ENCODE measurements at places on chromosomes 5 and 9.

DNA sequence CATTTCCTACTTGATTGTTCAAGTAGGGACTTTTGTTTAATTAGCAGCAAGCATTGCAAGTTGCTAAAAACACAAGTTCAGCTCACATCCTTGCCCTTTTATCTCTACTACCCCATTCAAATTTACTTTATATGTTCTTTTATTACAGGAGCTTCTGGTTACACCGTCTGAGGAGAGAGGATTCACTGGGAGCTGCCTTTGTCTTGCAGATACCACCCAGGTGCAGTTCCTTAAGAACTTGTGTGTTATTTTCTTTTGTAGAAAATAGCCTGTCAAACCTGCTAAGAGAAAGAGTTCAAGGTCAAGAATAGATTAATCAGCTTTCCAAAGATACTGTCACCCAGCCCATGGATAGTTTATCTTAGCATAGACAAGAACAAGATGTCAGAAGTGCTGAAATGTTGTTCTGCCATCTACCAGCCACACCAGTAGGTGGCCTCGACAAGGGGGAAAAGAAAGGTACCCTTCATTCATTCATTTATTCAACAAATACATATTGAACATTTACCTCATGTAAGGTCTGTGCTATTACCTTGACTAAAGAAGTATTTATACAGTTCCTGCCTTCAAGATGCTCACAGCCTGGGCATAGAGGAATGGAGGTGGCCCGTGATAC lies 750.3 kb downstream of the MAT2B start:
- no peak for DNase-seq

GRCh38 chr9:72945391-72945790 lies 7.5 kb downstream of the ALDH1A1 start:
- DNase-seq = no peak

DNA sequence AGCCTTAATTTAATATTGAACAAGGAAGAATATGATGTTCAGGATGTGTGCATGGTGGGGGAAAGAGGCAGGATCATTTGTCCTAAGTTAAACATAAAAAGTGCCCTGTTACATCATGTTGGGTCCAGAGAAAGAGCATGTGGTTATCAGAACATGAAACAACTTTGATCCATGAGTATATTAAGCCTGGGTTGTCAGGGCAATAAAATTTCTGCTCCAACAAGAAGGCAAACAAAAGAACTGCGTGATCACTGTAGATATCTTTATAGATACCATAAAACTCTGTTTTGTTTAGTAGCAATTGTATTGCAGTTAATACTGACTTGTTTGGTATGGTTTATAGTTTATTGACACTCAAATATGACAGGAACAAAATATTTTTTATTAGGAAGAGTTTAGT lies 35.2 kb downstream of the PCA3 start:
- DNase-seq = no peak

GRCh38 chr9:18822850-18823249 lies 210.2 kb downstream of the SAXO1 start:
- no peak for DNase-seq

DNA sequence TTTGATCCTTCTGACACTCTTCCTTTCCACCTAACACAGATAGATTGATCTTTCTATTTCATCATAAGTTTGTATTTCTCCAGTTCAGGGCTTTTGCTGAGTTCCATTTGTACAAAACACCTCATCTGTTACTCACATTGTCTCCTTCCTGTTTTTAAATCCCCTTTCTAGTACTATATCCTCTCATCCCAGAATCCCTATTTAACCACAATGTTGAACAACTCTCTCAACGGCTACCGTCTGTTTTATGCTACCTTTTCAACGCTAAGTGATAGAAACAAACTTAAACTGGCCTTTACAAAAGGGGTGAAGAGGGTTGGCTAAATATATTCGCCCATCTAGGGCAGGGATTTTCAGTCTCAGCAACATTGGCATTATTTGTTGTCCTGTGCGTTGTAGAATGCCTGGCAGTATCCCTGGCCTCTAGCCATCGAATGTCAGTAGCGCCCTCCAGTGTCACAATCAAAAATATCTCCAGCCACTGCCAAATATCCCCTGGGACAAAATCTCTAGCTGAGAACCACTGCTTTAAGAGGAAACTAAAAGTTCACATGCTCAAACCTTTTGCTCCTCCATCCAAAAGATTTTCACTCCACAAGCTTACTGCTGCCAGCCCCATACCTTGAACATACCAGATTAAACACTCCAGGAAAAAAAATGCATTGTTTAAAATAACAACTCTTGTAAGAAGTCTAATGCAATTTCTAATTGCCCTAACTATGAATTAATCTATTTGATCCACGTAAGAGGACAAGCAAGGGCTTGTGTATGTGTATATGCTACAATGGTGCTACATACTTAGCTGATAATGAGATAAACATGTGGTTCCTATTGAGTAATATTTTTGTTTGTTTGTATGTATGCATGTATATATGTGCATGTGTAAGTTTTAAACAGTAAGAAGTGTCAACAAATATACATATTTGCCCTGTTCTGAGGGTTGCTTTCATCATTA lies 344.0 kb downstream of the PTPRD start:
- DNase-seq = peak; percentile 3

GRCh38 chr5:74640954-74641734 lies 616 bp upstream of the ENC1 start:
- no peak for DNase-seq

DNA sequence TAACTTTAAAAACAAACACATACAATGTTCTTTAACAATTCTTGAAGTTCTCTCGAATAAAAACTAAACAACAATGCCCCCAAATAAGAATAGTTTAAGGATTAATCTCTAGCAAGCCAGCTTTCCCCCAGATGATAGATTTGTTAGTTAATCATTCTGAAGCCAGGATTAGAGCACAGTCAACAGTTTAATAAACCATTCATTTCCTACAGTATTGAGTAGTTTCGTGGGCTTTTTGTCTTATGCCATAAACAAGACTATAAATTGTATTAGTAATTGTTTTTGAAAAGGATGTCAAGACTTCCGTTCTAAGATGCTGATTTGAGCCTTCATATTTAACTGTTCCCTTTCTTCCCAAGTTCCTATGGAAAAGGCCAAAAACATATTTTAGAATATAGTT lies 136.6 kb downstream of the PIK3R1 start:
- DNase-seq = no peak

DNA sequence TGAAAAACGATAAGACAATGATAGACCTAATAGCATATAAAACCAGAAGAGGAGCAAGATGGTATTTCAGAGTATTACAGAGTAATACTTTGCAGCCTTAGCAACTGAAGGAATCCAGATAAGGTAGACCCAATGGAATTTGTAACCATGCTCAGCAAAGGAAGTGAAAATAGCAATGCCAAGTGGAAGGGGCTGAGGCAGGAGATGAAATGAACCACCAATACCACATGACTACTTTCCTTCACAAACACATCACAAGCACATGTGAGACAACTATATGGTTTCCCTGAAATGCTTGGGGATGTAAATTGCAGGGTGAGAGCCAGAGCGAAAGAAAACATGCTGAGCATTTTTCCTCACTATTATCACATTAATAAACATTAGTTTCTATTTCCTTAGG lies 79.8 kb upstream of the MELK start:
- no peak for DNase-seq

DNA sequence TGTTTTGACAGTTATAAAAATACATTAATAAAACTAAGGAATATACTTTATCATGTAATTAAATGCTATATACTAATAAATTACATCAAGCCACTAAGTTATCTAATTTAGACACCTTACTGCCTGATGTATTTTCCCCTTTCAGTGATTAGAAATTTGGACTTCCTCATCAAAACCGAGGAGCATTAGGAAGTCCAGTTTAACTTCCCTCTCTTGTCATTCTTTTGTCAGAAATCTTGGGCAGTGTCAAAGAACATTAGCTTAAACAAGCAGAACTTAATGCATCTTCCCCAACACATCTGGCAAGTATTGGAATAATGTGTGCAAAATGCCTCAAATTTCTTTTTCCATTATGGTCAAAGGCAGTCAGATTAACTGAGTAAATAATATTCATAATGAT lies 81.6 kb downstream of the PLPP1 start:
- DNase-seq = no peak

DNA sequence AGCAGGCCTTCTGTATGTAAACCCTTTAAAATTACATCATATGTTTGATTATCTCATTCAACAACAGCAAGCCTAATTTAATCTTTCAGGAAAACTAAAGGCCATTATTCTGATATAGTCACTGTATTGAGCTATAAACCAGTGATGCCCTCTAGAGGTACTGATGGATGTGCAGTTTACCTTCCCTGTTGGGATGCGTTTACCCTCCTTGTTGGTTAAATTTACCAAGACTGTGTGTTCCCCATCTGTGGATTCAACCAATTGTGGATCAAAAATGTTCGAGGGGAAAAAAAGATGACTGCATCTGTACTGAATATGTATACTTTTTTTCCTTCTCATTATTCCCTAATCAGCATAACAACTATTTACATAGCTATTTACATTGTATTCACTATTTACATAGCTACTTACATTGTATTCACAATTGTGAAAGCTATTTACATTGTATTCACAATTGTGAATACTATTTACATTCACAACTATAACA lies 3.7 kb upstream of the BAAT start:
- DNase-seq = no peak

DNA sequence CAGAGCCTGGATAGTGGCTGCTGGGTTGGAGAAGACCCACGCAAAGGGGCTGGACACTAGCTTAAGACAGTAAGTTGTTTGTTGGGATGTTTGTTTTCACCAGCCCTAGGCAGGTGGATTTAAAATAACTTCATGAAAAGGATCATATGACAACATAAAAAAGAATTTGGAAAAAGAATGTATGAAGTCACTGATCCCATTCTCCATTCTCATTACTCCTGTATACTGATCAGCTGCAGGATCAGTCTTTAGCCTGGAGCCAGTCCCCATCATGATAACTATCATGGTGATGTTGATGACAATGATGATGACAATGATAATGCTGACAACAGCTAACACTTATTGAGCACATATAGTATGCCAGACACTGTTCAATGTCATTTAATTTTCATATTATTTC lies 92.1 kb upstream of the IFNE start:
- no peak for DNase-seq

DNA sequence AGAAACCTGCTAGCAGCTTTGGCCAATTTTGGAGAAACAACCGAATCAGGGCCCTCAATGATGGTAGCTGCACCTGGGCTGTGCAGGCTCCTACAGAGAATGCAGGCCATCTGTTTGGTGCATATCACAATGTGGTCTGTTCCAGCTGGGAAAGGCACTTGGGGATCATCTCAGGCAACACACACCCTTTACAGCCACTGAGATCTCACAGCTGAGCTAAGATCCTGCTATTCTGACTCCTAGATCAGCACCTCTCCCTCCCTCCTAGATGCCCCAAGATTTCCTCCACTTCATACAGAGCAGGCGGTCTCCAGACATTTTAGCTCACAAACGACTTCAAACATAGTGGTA lies 100.7 kb downstream of the SH3TC2 start:
- DNase-seq = no peak

DNA sequence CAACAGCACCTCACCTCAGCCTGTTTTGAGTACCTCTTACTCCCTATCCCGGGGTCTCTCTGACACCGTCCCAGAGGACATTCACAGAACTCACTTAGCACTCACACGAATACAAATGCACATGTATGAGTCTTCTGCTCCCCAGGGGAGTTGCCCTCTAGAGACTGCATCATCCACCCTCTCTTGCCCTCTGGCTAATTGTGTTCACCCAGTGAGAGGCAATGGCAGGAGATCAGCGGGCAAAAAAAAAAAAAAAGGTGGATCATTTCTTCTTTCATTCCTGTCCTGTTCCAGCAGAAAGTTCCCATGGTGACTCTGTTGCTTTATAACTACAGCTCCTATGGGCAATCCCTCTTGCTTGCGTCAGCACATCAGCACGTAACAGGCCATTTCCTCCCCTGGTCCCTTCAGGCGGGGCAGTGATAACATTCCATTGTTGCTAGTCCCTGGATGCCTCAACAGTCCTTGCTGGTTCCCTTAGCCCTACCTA lies 23.5 kb upstream of the SNX2 start:
- no peak for DNase-seq

DNA sequence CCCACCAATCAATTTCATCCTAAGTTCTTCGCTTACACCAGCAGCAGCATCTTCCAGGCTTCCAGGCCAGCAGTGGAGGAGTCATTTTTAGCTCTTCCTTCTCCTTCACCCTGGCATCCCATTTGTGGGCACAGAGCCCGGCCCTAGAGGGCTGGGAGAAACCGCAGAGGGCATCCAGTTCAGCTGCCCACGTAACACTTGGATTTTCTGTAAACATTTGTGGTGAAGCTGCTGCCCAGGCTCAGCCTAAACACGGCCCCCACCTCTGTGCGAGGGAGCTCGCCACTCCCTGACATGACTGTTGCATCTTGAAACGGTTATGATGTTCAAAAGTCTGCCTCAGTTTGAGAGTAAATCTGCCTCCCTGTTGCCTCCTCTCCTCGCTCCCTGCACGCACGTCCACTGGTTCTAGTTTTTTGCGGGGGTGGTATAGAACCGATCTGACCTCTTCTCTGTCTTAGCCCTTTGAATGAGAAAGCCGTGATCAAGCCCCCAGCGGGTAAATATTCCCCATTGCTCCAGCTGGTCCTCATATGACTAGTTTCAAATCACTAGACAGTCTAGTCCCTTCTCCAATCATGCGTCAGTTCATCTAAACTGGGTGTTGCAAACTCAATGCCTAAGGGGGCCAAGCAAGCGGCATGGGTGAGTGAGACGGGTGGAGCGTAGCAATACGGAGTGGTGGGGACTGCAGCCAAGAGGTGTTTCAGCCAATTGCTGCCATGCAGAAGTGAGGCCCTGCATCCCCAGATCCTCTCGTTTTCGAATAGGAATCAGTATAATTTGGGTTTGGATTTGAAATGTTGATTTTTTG lies 34.9 kb upstream of the N4BP3 start:
- DNase-seq = no peak

DNA sequence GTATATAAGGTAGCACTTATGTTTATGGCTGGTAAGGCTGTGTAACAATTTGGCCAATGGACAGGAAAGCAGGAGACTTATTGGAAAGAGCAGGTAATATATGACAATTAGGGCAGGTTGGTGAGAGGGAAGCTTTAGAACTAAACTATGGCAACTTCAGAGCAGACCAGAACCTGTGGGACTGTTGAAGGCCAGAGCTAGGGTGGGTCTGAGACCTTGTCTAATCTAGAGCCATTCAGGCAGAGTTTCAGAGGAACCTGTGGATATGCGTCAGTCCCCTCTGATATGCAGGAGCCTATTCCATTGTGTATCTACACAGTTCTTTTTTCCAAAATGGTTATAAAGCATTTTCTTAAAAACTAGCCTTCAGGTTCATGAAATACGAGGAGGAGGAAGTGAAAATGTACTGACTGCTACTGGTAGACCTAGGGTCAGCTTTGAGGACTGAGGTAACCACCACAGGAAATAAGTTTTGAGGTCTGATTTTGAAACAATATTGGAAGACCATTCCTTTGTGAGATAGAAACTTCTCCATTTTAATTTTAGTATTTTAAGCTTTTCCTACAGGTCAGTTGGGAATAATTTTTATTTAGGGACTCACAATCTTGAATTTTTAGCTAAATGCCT lies 37.6 kb downstream of the ELL2 start:
- no peak for DNase-seq

Measured in NCI-H1417 treated with DMSO at 0.1 percent for 48 hours (cell line).